H7 (cell line): ENCODE measurements at places on chromosomes 11 and 22. TPM values are rescaled to one million over a fixed set of nuclear protein-coding genes. Genes with fewer than 3 reads are reported as not detected.

The C22orf42 gene
- not detected in 2 replicates for total RNA-seq

DNA sequence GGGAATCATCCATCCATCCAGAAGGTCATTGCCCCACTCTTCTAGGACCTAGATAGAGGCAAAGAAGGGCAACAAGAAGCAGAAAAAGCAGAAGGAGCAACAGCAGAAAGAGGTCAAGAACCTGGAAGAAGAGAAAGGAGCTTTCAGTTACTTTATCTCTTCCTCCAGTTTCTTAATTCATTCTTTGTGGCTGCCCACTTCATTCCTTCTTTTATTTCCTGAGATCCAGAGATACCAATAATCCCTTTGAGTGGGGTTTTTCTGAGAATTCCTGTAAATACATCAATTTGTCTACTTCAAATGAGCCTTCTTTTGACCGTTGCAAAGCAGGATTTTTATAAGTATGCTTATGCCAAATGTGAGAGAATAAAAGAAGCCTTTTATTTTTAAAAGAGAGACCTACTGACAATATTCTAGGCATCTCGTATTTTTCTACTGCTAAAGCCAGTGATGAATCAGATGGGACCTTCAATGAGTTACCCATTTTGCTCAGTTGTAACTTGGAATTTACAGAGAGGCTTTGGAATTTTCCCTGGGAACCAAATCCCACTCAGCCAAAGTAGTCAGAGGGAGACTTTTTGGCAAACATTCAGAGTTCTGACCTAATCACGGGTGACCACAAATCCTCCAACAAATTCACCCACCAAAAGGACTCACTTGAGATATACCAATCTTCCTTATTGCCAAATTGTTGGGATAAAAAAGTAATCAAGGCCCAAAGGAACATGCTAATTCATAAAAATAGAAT is 54.9 kb downstream of the ZC3H12C start:
- DNase-seq: no peak

- no peak for DNase-seq
Measured at GRCh38 chr11:111550258-111550657, 9.7 kb downstream of the LAYN start.

DNA sequence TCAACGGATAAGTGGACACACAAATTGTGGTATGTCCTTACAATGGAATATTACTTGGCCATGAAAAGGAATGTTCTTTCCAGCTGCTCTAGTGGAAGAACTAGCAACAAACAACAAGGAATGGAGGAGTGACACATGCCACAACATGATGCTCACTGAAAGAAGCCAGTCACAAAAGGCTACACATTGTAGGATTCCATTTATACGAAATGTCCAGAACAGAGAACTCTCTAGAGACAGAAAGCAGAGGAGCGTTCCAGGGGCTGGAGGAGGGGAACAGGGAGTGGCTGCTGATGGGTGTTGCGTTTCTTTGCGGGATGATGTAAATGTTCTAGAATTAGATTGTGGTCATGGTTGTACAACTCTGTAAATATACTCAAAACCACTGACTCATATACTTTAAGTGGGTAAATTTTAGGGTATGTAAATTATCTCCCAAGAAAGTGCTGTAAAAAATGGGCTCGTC is 32.4 kb upstream of the PDGFB start:
- DNase-seq: no peak

DNA sequence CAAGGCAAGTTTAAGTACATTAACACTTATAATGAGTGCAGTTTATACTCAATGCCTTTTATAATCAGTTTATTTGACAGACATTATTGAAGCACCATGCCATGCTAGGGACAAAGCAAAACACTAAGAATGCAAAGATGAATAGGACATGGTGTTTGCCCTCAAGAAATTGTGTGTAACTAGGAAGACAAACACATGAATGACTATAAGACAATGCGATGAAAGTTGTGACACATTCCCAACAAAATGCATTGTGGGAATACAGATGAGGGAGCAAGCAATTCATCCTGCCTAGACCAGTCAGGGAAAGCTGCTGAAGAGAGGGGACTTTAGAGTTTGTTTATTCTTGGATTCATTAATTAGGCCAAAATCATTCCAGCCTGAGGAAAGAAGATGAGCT is 133.8 kb upstream of the TRPC6 start:
- DNase-seq: no peak

The OSBP2 gene
- 3.4 and 4.7 TPM in 2 replicates for total RNA-seq

The IGLL1 gene
- not detected in 2 replicates for total RNA-seq

- DNase-seq: peak; percentile 7
Measured at GRCh38 chr22:22886546-22886945, 1.1 kb upstream of the IGLL5 start.

DNA sequence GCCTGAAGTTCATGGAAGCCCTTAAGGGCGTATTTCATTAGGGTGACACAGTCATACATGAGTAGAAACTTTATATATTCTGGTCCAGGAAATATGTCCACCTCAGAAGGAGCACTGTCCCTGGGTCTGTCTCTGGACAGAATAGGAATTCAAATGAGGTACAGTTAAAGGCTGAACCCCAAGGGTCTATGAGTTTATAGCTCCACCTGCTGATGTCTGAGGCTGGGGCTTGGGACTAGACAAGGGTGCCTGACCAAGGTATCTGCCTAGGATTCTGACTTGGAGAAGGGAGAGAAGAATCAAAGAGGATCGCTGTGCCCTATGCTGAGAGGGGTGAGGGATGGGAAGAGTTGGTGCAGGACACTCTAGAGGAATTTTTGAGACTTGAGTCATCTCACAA is 14.9 kb downstream of the HEPHL1 start:
- DNase-seq: no peak

The NFRKB gene
- 33.4 and 41.1 TPM in 2 replicates for total RNA-seq

GRCh38 chr22:25053153-25053805 is 100.8 kb downstream of the KIAA1671 start:
- DNase-seq: no peak

- no peak for DNase-seq
Measured at GRCh38 chr22:23110190-23110921, 31.4 kb downstream of the RSPH14 start.

DNA sequence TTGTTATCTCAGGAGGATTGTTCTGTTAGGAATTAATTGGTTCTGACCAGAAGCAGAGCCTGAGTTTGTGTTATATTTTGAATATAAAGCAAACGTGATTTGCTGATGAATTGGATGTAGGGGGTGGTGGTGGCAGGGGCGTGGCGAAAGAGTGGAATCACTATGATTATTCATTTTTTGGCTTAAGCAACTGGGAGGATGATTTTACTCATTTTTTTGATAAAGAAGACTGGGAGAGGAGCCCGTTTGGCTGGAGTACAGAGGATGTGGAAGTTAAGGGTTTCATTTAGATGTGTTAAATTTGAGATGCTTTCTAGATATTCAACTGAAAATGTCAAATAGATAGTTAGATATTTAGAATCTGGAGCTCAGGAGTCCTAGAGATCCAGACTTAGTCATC is 83.4 kb upstream of the MYO18B start:
- no peak for DNase-seq

- DNase-seq: no peak
Measured at GRCh38 chr11:112392904-112393303, 132.2 kb upstream of the PLET1 start.

- no peak for DNase-seq
Measured at GRCh38 chr11:96316869-96317268, 26.1 kb downstream of the MAML2 start.

- DNase-seq: no peak
Measured at GRCh38 chr11:110716361-110716760, 4.1 kb upstream of the ARHGAP20 start.

GRCh38 chr11:69500285-69501120 is 19.0 kb downstream of the LINC01488 start:
- peak; percentile 59 for DNase-seq
